ENCODE measurements at places on chromosomes 16 and 17.
A peak's percentile ranks its signal among the peaks of the same experiment; 100 is the strongest.

GRCh38 chr16:29811896-29812665, at the start of gene PRRT2:
Gene PRRT2 (plus strand): TSS chr16:29812193. CDS start chr16:29813055, 862 bp downstream.
- DNase-seq, result peak; percentile 72

DNA sequence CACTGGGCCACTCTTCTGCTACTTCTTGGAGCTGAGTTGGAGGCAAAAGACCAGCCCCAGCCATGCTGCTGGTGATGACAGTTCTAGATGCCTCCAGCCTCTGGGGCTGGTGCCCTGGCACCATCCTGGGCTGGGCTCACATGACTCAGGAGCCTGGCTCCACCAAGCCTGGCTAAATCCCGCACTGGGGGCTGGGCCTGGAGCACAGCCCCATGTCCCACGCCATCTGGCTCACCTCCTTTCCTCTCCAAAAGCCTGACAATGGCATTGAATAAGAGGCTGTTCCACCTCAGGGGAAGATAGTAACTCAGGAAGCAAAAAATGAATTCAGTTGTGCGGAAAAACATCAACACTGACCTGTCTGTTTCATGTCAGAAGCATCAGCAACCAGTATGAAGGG, 45.1 kb upstream of the MTSS2 start:
- DNase-seq, result no peak

GRCh38 chr17:49290690-49291359, 60.2 kb upstream of the PHOSPHO1 start:
- DNase-seq, result peak; percentile 55

- DNase-seq, result no peak
These were observed 80.8 kb upstream of the HSBP1 start for GRCh38 chr16:83727018-83727417.

DNA sequence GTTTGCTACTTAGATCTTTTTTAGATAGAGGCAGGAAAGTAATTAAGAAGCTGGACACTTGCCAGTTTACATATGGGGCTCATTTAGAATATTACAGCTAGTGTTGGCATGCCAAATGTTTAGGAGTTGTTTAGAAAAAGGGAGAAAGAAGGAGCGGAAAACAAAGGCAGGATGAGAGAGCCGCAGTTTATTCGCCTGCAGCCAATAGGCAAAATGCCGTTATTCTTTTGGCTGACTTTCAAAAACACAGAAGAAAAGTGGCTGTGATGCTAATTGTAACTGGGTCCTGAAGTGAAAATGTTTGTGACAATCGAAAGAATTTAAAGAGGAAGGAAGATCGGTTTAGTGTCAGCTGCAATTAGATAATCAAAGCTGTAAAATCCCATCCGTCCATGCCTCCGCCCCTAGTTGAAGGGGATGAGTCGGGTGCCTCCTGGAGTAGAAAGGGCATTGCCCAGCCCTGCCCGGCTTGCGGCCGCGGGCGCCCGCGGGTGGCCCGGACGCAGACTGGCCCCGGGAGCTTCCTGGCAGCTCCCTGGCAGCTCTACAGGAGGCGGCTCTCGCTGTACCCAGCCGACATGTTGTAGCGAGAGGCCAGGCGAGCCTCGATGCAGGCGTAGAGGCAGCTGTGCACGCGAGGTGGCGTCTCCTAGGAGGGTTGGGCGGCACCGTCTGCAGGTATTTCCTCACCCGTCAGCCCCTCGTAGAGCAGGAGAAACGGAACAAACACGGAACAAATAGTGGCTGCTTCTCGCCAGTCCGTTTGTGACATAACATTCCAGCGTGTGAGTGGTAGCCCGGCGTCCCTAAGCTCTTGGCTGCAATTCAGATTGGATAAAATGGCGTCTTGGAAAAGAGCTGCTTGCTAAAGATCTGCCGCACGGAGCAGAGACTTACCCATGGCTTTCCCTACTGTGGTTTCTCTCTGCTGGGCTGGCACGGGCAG, 82.2 kb downstream of the TNRC6C start:
- peak; percentile 69 for DNase-seq

DNA sequence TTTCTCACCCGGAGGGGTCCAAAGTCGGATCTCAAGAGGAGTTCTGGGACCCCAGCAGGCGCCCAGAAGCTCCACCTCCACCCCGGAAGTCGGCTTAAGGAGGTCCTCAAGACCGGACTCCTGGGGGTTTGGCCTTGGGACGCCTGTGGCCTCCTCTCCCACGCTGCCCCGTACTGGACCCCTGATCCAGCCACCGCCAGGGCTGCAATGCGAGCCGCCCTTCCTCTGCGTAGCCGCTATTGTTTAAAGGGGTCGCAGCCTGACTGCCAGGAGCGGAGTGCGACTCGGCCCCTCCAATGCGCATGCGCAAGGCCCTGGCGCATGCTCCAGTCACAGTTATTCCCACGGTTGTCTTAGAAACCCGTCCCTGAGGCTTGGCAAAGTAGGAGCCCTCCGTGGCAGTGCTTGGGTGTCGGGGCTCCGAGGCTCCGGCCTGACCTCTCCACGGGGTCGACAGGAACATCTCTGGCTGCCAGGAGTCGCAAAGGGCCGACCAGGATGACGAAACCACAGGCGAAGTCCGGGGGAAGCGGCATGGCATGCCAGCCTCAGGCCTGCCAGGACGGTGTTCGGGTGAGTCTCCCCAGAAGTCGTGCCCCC, 719.0 kb downstream of the KCNJ18 start:
- DNase-seq, result no peak

DNA sequence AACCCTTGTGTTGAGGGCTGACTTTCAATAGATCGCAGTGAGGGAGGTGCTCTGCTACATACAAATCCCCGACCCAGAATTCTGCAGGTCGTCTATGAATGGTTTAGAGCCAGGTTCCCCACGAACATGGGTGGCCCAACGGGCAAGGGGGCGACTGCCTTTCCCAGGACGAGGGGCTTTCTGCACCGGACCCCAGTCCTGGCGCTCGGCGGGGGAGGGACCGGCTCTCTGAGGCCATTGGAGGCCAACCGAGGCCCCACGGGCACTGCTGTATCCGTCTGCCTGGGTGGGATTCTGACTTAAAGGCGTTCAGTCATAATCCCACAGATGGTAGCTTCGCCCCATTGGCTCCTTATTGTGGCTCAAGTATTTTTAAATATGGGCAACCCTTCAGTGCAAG, 21.2 kb downstream of the SEC14L1 start:
- no peak for DNase-seq

- no peak for DNase-seq
These were observed 224.7 kb upstream of the ASIC2 start for GRCh38 chr17:33517746-33518145.

- DNase-seq, result no peak
These were observed 158.9 kb downstream of the TRIM37 start for GRCh38 chr17:58947824-58948223.

DNA sequence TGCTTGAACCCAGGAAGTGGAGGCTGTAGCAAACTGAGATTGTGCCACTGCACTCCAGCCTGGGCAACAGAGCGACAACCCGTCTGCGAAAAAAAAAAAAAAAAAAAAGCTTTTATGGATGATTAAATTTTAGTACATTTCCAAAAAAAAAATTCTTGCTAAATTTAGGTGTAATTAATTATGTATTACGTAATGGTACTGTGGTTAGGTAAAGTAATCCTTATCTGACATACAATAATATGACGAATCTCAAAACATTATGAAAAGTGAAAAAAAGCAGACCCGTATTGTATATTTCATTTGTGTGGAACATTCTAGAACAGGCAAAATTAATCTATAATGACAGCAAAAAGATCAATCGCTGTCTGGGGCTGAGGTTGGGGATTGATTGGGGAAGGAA, 10.3 kb upstream of the CORO1A start:
- no peak for DNase-seq

DNA sequence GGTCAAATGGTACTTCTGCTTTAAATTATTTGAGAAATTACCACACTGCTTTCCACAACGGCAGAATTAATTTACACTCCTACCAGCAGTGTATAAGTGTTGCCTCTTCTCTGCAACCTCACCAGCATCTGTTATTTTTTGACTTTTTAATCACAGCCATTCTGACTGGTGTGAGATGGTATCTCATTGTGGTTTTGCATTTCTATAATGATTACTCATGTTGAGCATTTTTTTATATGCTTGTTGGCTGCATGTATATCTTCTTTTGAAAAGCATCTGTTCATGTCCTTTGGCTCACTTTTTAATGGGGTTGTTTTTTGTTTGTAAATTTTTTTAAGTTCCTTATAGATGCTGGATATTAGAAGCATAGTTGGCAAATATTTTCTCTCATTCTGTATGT, 446.7 kb downstream of the PMP22 start:
- DNase-seq, result no peak

- peak; percentile 69 for DNase-seq
These were observed 6.3 kb downstream of the UBE2O start for GRCh38 chr17:76446449-76447231.

GRCh38 chr16:57624806-57625500, 3.5 kb upstream of the ADGRG1 start:
- DNase-seq, result no peak

DNA sequence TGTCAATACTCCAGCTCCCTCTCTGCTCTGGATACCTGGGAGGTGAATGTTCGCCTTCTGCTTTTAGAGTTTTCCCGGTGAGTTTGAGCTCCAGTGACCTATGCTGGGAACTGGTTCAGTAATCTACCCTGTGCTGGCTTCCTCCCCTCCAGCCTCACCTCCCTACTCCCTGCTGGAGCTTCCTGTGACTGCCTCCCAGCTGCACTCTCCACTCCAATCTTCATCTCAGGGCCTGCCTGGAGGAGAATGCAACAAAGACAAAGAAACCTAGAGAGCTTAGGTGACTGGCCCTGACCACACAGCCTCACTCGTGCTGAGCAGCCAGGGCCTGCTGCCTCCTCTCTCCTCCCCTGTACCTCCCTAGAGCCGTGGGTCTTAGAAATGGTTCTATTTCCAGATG, 101.6 kb upstream of the FOXF1 start:
- no peak for DNase-seq

- DNase-seq, result no peak
These were observed 17.5 kb downstream of the SLC47A1 start for GRCh38 chr17:19551165-19551564.

- peak; percentile 9 for DNase-seq
These were observed 1.9 kb upstream of the PLEKHG4 start for GRCh38 chr16:67277294-67277998.

DNA sequence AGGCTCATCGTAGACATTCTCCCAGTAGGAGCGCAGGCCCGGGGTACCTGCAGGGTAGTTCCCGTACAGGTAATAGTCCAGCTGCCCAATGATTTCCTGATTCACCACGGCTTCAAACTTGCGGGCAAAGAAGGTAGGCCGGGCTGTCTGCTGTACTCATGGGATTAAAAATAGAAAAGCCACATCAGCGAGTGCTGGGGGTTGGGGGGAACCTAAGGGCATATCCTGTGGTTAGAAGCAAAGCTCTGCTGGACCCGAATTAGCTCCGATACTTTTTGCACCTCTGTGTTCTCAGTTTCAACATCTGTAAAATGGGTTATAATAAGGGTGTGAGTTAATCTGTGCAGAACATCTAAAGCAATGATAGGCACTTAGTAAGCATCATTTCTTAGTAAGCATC, 336.2 kb downstream of the XYLT1 start:
- DNase-seq, result no peak

DNA sequence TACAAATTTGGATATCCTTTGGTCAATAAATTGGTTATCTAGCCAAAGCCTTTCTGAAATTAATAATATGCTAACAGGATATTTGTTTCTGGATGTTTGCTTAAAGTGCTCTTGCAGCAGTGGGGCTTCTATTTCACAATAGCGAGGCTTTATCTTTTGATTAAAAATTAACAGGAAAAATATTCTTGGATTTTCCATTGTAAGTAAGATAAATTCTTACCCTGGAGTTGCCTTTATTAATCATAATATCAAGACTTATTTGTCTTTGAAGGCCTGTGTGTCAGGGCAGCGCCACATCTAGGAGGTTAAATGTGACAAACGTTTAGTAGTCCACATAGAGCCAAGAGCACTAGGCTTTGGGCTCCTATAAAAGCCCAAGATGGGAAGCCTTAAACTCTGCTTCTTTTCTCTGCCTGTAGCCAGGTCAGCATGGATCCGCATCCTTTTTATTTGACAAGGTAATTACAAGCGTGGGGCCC, 5.3 kb downstream of the TMEM97 start:
- no peak for DNase-seq

- DNase-seq, result peak; percentile 92
These were observed 32.1 kb upstream of the JPT2 start for GRCh38 chr16:1645914-1646525.

DNA sequence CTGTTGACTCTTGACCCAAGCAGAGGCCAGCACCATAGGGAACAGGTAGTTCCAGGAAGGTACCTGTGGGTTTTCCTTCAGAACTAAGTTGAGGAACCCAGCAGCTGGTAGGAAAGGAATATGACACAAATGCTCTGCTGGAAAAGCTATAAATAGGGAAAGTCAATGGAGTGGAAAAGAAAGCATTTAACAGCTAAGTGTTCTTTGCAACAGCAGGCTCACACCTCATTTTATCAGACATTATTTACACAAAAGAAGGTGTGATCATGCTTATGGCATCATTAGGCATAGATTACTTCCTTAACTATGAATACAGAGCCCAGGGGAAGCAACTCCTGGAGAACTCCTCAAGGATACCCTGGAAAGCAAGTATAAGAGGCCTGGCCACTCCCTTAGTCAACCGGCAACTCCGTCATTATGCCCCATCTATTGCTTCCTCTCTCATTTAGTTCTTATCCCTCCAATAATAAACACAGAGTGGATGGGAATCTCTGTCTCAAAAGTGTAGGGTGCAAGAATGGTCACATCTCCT, 128.1 kb downstream of the HS3ST2 start:
- DNase-seq, result peak; percentile 4

DNA sequence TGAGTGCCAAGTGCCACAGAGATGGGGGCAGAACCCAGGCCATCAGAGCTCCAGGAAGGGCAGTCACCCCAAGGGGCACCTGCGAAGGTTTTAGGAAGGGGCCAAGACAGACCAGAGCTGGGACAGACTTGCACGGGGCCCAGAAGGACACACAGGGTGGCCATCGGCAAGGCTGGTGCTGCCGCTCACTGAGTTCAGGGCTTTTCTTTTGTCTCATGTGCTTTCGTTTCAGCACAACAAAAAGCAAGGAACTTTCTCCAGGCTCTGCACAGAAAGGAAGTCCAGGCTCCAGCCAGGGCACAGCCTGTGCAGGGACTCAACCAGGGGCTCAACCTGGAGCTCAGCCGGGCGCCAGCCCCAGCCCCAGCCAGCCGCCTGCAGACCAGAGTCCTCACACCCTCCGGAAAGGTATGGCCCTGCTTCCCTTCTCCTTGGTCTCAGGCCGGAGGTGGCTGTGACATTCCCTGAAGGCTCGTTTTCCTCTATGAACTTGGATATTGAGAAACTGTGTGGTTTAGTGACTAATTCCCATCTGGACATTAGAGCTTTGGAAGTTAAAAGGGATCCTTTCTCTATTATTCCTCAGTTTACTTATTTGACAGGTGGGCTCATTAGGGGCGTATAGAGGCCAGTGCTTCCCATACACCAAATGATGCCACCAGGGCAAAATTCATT, 37.9 kb downstream of the ELAC2 start:
- DNase-seq, result no peak

GRCh38 chr16:85936816-85937215, 37.9 kb downstream of the IRF8 start:
- DNase-seq, result no peak

GRCh38 chr16:73124097-73124652, 76.2 kb upstream of the ZFHX3 start:
- DNase-seq, result no peak

Measured in DMS53 (cell line).